ENCODE measurements at places on chromosomes 3 and 15.

- DNase-seq = no peak
Measured at GRCh38 chr3:118548434-118548833, 486.2 kb downstream of the IGSF11 start.

DNA sequence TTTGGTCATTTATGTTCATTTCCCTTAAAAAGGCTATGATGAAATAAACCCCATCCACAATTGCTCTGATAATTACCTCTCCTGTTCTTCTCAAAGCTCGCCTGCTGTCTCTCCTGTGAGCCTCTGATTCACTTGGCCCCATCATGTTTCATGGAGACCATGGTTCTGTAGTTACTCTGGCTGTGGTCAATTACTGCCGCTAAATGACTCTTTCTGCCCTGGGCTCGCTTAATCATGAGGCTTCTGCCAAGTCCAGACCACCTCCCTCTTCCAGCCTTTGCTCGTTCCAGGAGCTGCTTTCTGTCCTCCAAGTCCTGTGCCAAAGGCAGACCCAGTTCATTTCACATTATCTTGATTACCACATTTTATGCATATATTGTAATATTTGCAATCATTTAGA is 91.9 kb downstream of the THSD4 start:
- no peak for DNase-seq

DNA sequence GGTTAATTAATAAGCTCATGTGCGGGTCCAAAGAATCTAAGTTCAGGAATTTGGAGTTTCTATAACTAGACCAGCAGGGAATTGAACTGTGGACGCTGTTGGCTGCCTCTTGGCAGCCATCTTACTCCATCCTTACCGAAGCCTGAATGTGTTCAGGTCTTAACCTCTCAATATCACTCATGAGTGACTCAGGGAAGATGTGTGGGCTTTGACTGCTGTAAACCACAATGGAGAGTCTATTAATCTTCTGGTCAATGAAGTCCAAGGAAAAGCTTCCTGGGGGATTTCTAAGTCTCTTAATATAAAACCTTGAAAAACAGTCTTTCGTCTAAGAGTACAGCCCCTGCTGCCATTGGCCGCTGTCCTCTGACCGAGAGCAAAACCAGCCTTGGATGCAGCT is 46.7 kb upstream of the OXTR start:
- DNase-seq = no peak

- DNase-seq = no peak
Measured at GRCh38 chr3:187758318-187758955, 13.2 kb upstream of the BCL6 start.

DNA sequence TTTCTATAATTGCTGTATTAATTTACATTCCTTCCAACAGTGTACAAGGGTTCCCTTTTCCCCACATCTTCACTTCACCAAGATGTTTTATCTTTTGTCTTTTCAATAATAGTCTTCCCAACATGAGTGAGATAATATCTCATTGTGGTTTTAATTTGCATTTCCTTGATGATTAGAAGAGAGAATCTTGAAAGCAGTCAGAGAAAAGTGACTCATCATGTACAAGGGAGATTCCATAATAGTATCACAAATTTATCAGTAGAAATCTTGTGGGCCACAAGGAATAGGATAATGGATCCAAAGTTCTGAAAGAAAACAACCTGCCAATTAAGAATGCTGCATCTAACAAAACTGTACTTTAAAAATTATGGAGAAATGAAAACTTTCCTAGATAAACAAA is 189.3 kb downstream of the NECTIN3 start:
- DNase-seq = no peak

GRCh38 chr15:63274427-63274826 is 3.0 kb upstream of the APH1B start:
- no peak for DNase-seq

DNA sequence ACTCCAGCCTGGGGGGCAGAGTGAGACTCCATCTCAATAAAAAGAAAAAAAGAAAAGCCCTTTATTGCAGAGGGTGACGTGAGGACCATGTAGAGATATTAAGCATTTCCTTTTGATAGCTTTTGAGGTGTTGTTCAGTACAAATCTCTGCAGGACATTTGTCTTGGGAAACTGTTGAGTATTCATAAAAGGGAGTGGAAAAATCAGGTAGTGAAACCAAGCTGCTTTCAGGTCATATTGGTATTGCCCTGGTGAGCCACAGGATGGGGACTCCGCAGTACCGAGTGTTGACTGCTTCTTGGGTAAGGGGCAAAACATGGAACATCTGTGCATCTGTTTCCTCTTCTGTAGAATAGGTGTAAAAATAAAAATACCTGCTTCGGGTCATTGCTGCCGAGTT is 9.9 kb downstream of the ITPR1 start:
- no peak for DNase-seq

DNA sequence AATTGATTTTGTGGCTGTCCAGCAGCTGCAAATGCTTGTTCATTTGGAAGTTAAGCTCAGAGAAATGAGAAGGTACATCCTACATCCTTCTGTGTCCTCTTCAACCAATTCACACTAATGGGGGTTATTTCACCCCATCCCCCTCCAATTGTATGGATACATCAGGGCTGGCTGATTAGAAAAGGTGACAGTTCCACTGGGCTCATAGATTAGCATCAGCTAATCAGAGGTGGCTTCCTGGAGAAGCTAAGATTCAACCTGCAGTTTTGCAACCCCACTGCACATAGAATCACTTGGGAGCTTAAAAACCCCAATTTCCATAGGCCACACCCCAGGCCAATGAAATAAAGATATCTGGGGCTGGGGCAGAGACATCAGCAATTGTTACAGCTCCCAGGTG is 217.7 kb upstream of the TLE3 start:
- DNase-seq = no peak

- no peak for DNase-seq
Measured at GRCh38 chr3:39965997-39966396, 156.6 kb downstream of the MYRIP start.

DNA sequence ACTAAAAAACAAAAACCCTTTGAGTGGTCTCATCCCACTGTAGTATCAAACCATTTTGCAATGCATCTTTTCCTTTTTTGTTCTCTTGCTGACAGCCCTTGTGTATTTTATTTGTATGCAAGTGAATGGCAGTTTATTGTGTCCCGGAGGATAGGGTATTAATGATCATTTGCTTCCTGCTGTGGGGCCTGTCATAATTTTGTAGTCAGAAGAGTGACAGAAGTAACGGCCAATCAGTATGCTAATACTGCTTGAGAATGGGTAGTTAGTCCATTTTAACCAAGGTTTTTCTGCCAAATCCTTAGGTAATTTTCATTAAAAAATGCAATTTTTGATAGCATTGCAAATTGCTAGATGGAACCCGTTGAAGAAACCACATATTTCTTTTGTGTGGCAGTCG is 75.5 kb upstream of the PLSCR5 start:
- DNase-seq = no peak

DNA sequence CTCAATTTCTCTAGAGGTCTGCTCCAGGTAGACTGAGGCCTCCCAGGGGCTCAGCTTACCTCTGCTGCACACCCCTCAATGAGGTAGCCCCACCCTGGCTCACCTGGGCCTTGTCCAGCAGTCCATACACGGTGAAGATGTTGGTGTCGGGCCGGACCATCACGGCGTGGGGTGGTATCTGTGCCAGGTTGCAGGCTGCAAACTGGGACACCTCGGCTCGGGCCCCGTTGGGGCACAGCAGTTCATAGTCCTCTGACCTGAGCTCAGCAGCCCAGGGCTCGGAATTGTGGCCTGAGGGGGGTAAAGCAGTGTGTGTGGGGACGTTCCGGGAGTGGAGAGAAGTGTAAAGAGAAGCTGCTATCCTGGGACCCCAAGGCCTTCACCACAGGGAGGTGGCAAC is 23.2 kb downstream of the MELTF start:
- no peak for DNase-seq

- DNase-seq = peak; percentile 71
Measured at GRCh38 chr15:35751413-35752133, 205.6 kb upstream of the DPH6 start.

GRCh38 chr15:96325541-96326327 is 4.8 kb upstream of the NR2F2 start:
- DNase-seq = no peak

DNA sequence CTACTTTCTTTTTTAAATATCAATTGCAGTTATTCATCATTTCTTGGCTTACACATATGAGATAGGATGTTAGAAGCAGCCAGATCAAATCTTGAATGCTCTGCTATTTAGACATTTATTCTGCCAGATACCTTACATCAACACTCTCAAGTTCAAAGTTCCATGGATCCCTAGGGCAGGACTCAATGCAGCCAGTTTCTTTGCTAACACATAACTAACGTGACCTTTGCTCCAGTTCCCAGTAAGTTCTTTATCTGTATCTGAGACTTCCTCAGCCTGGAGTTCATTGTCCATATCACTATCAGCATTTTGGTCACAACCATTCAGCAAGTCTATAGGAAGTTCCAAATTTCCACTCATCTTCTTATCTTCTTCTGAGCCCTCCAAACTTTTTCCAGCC is 939.9 kb downstream of the VGLL3 start:
- DNase-seq = no peak

- DNase-seq = peak; percentile 85
Measured at GRCh38 chr15:63891079-63891767, 57.5 kb upstream of the HERC1 start.

- no peak for DNase-seq
Measured at GRCh38 chr3:189937302-189938127, 183.2 kb downstream of the P3H2 start.

DNA sequence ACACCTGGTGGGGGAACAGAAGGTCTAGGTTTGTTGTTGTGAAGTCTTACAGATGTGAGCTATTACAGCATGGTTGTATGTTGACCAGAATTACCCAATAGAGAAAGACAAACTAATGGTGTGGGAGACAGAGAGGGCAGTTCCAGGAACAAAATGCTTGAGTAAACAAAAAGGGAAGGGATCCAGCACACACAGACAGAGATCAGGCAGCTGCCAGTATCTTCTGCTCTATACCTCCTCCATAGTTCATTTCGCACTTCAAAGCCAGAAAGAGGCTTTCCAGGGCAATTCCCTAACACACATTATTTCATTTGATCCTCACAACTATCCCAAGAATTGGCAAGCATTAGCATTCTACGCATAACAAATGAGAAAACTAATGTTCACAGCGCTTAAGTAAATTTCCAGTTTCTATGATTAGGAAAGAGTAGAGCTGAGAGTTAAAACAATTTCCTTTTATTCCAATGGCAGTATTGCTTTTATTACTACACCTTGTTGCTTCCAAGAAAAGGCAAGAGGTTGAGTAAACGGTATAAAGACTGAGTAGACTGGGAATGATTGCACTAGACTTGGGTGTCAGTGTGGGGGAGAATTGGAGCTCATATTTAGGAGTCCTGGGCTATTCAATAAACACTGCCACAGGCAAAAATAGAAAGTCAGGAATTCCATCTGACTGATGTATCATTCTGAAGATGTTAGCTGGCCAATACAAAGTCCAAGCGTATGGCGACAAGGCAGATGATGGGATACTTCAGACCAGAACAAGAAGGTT is 39.7 kb upstream of the ZNF280D start:
- peak; percentile 54 for DNase-seq

DNA sequence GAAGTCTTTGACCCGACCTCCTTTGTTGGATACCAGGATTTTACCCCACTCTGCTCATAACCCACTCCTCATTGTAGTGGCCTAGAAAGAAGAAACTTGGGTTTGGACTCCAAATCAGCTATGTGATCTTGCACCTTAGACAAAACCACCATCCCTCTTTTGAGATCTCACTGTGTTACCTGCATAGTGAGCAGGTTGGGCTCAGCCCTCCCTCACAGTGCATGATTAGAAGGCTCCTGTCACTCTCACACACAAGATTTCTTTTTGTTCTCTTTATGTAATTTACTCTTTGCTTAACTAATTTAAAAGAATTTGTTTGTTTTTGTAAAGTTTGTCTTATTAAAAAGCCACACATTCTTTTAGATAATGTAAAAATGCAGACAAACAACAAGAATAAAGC is 587.8 kb downstream of the MECOM start:
- DNase-seq = no peak

- no peak for DNase-seq
Measured at GRCh38 chr15:101252836-101253235, 988 bp upstream of the CHSY1 start.

- no peak for DNase-seq
Measured at GRCh38 chr3:16490062-16490619, 23.4 kb downstream of the RFTN1 start.

DNA sequence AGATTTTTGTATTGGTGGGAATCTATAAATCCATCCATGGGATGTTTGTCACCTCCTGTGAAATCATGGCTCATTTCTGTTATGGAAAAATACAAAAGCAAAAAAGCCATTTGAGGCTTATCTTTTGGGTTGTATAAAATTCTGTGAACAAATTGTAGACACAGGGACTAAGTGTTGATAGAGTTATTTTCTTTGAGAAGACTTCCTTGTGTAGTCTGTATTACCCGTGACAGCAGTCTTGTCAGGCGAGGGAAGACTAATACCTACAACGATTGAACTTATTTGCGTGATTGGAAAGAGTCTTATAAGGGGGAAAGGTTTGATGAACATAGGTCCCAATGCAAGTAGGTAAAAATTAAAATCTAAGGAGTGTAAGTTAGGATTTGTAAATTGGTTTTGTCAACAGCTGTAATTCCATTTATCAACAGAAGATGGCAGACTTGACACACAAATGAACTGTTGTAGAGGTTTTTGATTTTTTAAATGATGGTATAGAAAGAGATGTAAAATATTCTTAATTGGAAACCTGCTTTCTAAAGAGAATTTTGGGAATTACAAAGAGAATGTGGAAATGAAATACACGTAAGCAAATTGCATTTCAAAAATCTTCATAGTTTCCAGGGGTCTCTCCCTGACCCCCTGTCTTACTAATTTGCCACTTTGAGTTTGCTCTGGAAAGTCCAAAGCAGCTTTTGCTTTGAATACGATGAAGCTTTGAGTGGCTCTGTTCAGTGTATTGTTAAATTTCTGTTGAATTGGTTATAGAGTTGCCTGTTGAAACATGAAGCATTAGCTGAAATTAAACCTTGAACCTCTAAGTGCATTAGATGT is 33.2 kb downstream of the SLC25A26 start:
- DNase-seq = no peak

DNA sequence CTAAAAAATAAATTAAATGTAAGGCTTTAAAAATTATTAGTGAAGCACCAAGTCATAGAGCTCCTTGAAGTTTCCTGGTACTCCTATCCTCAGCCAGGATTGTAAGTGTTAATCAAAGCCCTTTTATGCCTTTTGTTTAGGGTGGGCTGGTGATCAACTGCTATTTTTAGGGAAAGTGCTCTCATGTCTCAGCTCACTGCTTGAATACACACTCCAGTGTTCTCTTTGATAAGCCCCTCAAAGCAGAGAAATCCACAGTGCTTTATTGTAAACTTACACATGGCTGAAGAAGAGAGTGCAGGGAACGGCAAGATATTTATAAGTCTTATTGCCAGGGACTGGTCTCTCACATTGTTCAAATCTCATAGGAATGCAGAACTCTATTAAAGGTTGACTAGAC is 156.4 kb upstream of the AZI2 start:
- DNase-seq = no peak

DNA sequence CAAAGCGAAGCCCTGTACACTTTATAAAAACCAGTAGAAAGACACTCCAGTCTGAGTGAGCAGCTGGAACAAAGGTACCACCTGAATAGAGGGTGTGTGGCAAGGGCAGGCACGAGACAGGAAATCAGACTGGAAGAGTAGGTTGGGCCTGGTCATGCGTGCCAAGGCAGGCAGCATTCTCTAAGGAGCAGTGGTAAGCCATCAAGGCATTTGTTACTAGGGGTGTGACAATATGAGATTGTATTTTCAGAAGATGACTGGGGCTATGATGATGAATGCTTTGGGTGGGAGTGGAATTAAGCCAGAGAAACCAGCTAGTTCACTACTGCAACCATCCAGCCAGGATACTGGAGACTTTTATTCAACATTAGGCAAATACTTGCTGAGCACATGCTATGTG is 5.0 kb downstream of the JMJD7 start:
- DNase-seq = no peak

GRCh38 chr15:69794645-69795469 is 302.9 kb downstream of the TLE3 start:
- DNase-seq = peak; percentile 41
